Activated naive CD8-positive, alpha-beta T cell treated with anti-CD3 and anti-CD28 coated beads for 36 hours (primary cell): ENCODE measurements at places on chromosomes 1 and 21. TPM values are rescaled to one million over a fixed set of nuclear protein-coding genes. Genes with fewer than 3 reads are reported as not detected.

KCNA3 gene
- 17.5 TPM for total RNA-seq

CR1L gene
- not detected for total RNA-seq

PLA2G4A gene
- total RNA-seq = 0.37 TPM

RNU1-2 gene
- 961 TPM for total RNA-seq

CELA3A gene
- not detected for total RNA-seq

FAM43B gene
- total RNA-seq = not detected

GUCA2A gene
- not detected for total RNA-seq

FMO1 gene
- not detected for total RNA-seq

FCRLB gene
- 0.49 TPM for total RNA-seq

TRIM58 gene
- total RNA-seq = 0.06 TPM

GRCh38 chr1:6083801-6084446 is 38.2 kb downstream of the KCNAB2 start:
- H3K4me1 ChIP-seq = peaks cover 1% of the 10 kb centered on the region
- no peak for DNase-seq
- no peak overlapping the region for H3K4me3 ChIP-seq
- no peaks in the 10 kb centered on the region for H3K27me3 ChIP-seq
- H3K27ac ChIP-seq = no peak overlapping the region

DNA sequence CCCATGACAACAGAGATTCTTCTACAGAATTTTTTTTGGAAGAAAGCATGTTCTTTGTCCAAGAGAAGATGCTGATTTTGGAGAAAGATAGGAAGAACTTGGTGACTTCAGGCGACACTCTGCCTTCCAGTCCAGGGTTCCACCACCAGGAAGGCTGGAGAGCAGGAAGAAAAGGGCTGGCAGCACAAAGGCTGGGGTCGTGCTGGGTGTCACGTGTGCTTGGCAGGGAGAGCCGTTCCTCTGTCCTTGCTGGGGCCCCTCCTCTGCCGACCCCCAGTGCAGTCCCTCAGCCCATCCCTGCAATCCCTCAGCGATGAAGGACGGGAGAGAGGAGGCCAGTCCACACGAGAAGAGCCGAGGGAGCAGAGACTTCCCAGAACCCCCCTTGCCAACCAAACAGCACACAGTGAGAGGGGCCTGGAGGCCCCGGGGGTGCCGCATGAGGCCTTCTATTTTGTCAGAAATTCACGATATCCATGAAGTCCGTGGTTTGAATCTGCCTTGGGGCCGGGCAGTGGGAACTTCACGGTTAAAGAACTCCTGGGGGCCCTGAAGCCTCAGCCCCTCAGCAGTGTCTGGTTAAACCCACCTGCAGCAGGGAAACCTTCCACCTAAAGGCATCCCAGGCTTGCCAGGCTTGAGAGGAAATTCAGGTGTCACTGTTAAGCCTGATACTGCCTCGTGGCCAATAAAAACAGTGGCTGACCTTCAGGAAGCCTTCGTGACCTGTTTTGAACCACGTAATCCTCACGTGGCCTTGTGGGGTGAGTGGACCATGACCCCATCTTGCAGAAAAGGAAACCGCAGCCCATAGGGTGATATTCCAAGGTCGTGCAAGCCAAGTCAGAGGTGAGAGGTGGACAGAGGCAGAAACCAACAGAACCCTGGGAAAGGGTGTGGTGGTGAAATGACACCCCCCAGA is 3.4 kb downstream of the KRTAP10-12 start:
- DNase-seq = no peak
- no peak overlapping the region for H3K4me3 ChIP-seq
- peaks cover 8% of the 10 kb centered on the region for H3K4me1 ChIP-seq
- no peak overlapping the region for H3K27ac ChIP-seq
- H3K27me3 ChIP-seq = peaks cover 83% of the 10 kb centered on the region

DNA sequence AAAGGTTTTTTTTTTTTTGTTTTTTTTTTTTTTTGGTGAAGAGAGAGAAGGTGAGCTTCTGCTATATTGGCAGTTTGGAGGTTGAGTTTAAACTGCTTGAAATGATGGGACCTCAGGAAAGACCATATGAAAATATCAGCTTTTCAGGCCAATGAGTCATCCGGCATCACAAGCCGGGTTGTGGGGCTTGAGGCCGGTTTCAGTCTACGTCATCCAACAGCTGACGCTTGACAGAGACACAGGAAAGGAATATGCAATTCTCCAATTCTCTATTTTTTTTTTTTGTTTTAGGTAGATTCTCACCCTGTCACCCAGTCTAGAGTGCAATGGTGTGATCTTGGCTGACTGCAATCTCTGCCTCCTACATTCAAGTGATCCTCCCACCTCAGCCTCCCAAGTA is 52.4 kb downstream of the KCNJ6 start:
- no peaks in the 10 kb centered on the region for H3K36me3 ChIP-seq
- H3K27ac ChIP-seq = no peak overlapping the region
- DNase-seq = no peak

GRCh38 chr1:111099289-111099688 is 40.6 kb downstream of the DRAM2 start:
- peaks cover 4% of the 10 kb centered on the region for H3K36me3 ChIP-seq
- no peak overlapping the region for H3K27ac ChIP-seq
- DNase-seq = no peak
- H3K27me3 ChIP-seq = no peaks in the 10 kb centered on the region

- no peaks in the 10 kb centered on the region for H3K4me1 ChIP-seq
- H3K27ac ChIP-seq = no peak overlapping the region
- DNase-seq = no peak
- H3K36me3 ChIP-seq = no peaks in the 10 kb centered on the region
These were observed 232.5 kb downstream of the PDE4B start for GRCh38 chr1:66025188-66025587.

DNA sequence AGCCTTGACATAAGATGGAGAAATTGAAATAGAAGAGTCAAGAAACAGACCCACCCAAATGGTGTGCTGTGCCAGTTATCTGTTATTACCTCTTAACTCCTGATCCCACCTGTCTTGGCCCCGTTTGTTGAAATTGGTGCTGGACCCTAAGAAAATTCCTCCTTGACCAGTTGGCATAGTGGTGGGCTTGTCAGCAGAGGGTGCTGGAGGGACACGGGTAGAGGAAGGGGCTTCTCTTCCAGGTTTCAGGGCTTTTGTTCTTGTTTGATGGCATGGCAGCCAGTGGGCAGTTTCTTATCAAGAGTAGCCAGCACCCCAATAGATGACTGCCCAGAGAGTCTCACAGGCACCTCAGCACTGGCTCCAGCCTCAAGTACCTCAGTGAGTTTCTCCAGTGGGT is 51.6 kb downstream of the PCBP3 start:
- H3K27me3 ChIP-seq = no peaks in the 10 kb centered on the region
- no peak overlapping the region for H3K27ac ChIP-seq
- H3K4me1 ChIP-seq = peaks cover 11% of the 10 kb centered on the region
- DNase-seq = no peak
- H3K36me3 ChIP-seq = no peaks in the 10 kb centered on the region

GRCh38 chr1:83571536-83571935 is 427.4 kb downstream of the TTLL7 start:
- no peak for DNase-seq
- no peaks in the 10 kb centered on the region for H3K27me3 ChIP-seq
- H3K4me3 ChIP-seq = no peak overlapping the region
- no peaks in the 10 kb centered on the region for H3K36me3 ChIP-seq
- no peaks in the 10 kb centered on the region for H3K4me1 ChIP-seq
- H3K27ac ChIP-seq = no peak overlapping the region

GRCh38 chr1:84382127-84382526 is 16.2 kb upstream of the DNASE2B start:
- H3K27ac ChIP-seq = no peak overlapping the region
- H3K4me1 ChIP-seq = peaks cover 5% of the 10 kb centered on the region
- H3K27me3 ChIP-seq = no peaks in the 10 kb centered on the region
- H3K36me3 ChIP-seq = no peaks in the 10 kb centered on the region
- no peak for DNase-seq

DNA sequence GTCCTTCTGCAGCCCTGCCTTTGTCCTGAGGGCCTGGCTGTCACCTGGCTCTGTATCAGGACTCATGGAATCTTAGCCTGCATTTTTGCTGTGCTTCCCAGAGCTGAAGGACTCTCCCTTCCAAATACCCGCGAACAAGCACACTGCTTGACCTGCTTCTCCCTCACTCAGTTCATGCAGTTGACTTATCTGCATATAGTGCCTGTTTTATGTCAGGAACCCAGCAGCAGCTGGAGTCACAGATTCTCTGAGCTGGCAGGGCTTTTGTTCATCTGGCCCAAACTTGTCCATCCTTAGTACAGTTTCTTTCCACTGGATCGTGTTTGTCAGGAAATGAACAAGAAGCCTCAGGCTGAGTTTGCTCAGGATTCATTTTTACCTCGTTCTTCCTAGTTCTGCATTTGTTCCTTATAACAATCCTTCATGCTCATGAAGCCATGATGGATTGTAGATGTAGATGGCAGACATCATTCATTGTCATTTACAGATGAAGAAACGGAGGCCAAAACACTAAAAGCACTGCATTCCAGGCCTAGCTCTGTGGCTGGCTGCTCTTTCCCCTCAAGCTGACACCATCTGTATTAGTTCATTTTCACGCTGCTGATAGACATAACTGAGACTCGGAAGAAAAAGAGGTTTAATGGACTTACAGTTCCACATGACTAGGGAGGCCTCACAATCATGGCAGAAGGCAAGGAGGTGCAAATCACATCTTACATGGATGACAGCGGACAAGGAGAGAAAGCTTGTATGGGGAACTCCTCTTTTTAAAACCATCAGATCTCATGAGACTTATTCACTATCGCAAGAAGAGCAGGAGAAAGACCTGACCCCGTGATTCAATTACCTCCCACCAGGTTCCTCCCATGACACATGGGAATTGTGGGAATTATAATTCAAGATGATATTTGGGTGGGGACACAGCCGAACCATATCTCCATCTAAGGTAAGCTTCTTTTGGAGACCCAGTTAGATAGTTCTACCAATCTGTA is 150.9 kb downstream of the HIVEP3 start:
- H3K27ac ChIP-seq = no peak overlapping the region
- H3K4me1 ChIP-seq = peaks cover 7% of the 10 kb centered on the region
- DNase-seq = no peak
- no peak overlapping the region for H3K4me3 ChIP-seq
- H3K27me3 ChIP-seq = no peaks in the 10 kb centered on the region

DNA sequence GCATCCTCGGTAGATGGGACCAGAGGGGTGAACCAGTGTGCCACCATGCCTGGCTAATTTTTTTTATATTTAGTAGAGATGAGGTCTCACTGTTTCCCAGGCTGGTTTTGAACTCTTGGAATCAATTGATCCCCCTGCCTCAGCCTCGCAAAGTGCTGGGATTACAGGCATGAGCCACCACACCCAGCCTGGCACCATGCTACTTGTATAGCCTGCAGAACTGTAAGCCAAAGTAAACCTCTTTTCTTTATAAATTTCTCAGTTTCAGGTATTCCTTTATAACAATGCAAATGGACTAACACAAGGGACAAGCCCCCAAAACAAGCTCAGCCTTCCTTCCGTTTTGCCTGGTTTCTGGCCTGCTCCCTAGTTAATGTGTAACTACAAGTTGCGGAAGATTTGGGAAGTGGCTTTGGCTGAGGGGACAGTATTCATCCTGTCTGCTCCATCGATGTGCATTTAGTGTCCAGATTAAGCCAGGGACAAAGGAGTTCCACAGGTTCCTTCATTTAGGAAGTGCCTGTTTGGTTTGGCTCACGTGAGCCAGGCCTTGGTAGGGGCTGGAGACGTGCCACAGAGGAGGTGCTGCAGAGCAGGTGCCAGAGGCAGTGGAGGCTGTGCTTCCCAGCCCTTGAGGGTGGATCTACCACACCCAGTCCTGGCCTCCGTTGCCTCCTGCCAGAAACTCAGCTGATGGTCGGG is 4.4 kb downstream of the AVPR1B start:
- H3K27me3 ChIP-seq = peaks cover 29% of the 10 kb centered on the region
- no peak for DNase-seq

GRCh38 chr1:222250376-222250775 is 297.5 kb downstream of the HHIPL2 start:
- H3K36me3 ChIP-seq = no peaks in the 10 kb centered on the region
- DNase-seq = no peak
- H3K27me3 ChIP-seq = no peaks in the 10 kb centered on the region
- no peak overlapping the region for H3K27ac ChIP-seq

DNA sequence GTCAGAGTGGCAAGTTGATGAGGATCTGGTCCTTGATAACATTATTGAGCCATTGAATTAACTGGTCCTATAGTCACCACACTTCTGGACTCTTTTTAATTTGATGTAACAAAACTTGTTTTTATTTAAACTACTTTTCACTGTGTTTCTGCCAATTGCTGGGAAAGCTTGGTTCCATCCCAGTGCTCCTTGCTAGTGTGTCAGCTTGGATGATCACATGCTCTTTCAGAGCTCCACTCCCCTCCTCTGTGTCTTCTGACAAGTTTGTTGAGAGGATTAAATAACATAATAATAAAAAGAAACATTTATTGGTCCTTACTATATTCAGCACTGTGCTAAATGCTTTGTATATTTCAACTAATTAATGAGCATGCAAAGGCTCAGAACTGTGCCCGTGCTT is 448.5 kb upstream of the B3GALT2 start:
- H3K27ac ChIP-seq = peak overlapping the region; percentile 14
- no peaks in the 10 kb centered on the region for H3K27me3 ChIP-seq
- peaks cover 2% of the 10 kb centered on the region for H3K36me3 ChIP-seq
- H3K4me3 ChIP-seq = no peak overlapping the region

- H3K27ac ChIP-seq = no peak overlapping the region
- peaks cover 10% of the 10 kb centered on the region for H3K27me3 ChIP-seq
- no peaks in the 10 kb centered on the region for H3K36me3 ChIP-seq
- no peaks in the 10 kb centered on the region for H3K4me1 ChIP-seq
- no peak for DNase-seq
These were observed 320.3 kb downstream of the PAPPA2 start for GRCh38 chr1:176783309-176783708.

DNA sequence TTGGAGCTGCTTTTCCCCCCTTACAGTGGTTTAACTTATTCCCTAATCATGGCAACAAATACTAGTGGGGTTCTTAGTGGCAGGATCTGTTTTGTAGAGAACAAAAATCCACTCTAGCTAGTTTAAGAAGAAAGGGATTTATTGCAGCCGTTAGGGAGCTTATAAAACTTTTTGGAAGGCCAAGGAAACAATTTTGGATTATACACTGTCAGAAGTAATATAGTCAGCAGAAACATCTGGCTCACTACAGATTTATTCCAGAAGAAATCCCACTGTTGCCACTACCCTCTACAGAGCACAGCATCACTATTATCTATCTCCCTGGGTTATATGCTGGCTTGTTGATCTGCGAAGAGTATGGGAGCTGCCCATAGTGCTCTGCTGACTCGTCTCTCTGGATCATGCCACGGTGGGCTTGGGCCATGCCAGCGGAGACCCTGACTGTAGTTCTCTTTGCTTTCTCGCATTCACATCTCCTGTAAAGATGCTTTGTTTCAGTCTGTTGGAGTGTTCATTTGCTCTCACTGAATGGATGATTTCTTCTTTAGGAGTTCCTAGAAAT is 107.5 kb downstream of the ODF2L start:
- H3K27ac ChIP-seq = no peak overlapping the region
- no peaks in the 10 kb centered on the region for H3K27me3 ChIP-seq
- no peak for DNase-seq
- H3K36me3 ChIP-seq = no peaks in the 10 kb centered on the region

DNA sequence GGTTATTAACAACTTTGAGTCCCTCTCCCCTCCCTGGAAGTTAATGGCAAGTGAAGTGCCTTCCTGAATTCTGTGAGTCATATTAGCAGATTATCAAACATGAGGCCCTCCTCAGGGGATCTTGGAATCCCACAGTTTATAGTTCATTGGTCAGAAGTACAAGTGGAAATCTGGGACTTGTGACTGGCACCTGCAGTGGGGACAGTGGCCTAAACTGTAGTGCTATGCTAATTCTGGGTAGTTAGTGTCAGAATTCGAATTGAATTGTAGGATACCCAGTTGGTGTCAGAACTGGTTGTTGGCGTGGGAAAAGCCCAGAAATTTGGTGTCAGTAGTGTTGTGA is 26.2 kb downstream of the ZYG11B start:
- no peak overlapping the region for H3K4me3 ChIP-seq
- H3K4me1 ChIP-seq = peaks cover 9% of the 10 kb centered on the region
- H3K27me3 ChIP-seq = no peaks in the 10 kb centered on the region
- H3K27ac ChIP-seq = no peak overlapping the region
- no peaks in the 10 kb centered on the region for H3K36me3 ChIP-seq
